ENCODE measurements at places on chromosomes 4 and X. TPM values are rescaled to one million over a fixed set of nuclear protein-coding genes. Genes with fewer than 3 reads are reported as not detected.

GRCh38 chrX:55142206-55142918 is 53.5 kb downstream of the PAGE2 start:
- no peaks in the 10 kb centered on the region for H3K36me3 ChIP-seq
- no peak overlapping the region for H3K4me3 ChIP-seq
- DNase-seq: no peak
- no peaks in the 10 kb centered on the region for H3K27me3 ChIP-seq

DNA sequence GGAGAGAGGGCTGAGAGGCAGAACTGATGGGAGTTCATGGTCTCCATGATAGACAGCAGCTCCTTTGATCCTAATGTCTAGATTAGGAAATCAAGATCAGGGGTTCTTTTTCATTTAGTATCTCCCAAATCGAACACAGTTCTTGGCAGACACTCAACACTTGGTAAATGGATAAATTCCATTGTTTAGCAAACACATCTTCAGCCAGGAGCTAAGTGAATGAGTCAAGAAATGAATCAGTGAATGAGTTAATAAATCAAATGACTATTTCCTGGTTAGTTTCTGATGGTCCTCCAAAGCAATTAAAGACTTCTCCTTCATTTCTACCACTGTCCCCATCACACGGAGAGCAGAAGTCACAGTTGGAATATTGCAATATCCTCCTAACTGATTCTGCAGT is 120.0 kb upstream of the SHISA3 start:
- H3K27me3 ChIP-seq: no peaks in the 10 kb centered on the region
- H3K4me1 ChIP-seq: no peaks in the 10 kb centered on the region
- no peaks in the 10 kb centered on the region for H3K36me3 ChIP-seq
- DNase-seq: no peak
- H3K4me3 ChIP-seq: no peak overlapping the region

GRCh38 chrX:17047224-17047623 is 100.8 kb downstream of the REPS2 start:
- H3K36me3 ChIP-seq: no peaks in the 10 kb centered on the region
- H3K4me3 ChIP-seq: no peak overlapping the region
- H3K27ac ChIP-seq: no peak overlapping the region

GRCh38 chrX:87728024-87728423 is 210.4 kb downstream of the KLHL4 start:
- H3K36me3 ChIP-seq: no peaks in the 10 kb centered on the region
- H3K27ac ChIP-seq: no peak overlapping the region
- H3K4me3 ChIP-seq: no peak overlapping the region
- H3K4me1 ChIP-seq: no peaks in the 10 kb centered on the region

- no peaks in the 10 kb centered on the region for H3K36me3 ChIP-seq
- no peaks in the 10 kb centered on the region for H3K4me1 ChIP-seq
- no peaks in the 10 kb centered on the region for H3K27me3 ChIP-seq
- no peak for DNase-seq
- H3K4me3 ChIP-seq: no peak overlapping the region
- H3K27ac ChIP-seq: no peak overlapping the region
These were observed 30.4 kb downstream of the SMAD1 start for GRCh38 chr4:145511913-145512522.

DNA sequence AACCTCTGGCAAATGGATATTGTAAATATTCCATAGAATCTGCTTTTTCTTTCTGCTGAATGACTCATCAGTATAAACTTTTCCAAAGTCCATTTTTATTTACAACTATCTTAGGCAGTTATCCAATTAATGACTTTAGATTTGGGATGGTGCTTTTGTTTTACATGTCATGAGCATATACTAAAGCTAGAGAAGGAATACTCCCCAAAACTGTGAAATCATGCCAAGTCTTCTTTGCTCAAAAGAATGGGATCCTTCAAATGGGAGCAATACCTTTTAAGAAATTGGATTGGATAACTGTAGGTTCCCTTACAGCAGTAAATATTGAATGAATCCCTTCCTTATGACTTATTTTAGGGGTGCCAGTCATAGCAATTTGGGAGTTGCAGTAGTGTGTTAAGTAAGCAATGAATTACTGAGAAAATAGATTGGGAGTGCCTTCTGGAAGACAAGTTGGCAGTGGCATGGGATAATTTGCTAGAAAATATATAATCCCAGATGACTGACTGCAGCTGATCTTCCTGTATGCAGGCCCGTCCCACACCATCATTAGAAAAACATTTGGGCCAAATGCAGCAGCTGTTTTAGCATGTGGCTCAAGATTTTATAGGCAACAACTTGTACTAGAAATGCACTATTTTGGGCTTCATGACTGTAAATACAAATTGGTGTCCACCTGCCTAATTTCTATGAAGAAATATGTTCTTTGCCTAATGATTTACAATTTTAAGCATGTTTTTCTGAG is 2.8 kb downstream of the TMPRSS11D start:
- no peak overlapping the region for H3K4me3 ChIP-seq
- no peaks in the 10 kb centered on the region for H3K4me1 ChIP-seq
- no peaks in the 10 kb centered on the region for H3K27me3 ChIP-seq
- no peak for DNase-seq
- H3K27ac ChIP-seq: no peak overlapping the region

- DNase-seq: no peak
- H3K36me3 ChIP-seq: no peaks in the 10 kb centered on the region
- H3K27ac ChIP-seq: no peak overlapping the region
- no peaks in the 10 kb centered on the region for H3K27me3 ChIP-seq
These were observed 38.1 kb upstream of the NYX start for GRCh38 chrX:41409006-41409405.

GRCh38 chr4:78059524-78059889 is 2.4 kb downstream of the FRAS1 start:
- H3K4me1 ChIP-seq: peaks cover 3% of the 10 kb centered on the region
- peaks cover 3% of the 10 kb centered on the region for H3K36me3 ChIP-seq
- H3K4me3 ChIP-seq: peak overlapping the region; percentile 47
- peaks cover 19% of the 10 kb centered on the region for H3K27me3 ChIP-seq
- no peak overlapping the region for H3K27ac ChIP-seq

GRCh38 chrX:2691543-2692220 is 587 bp downstream of the CD99 start:
- H3K27ac ChIP-seq: peak overlapping the region; percentile 57
- no peaks in the 10 kb centered on the region for H3K4me1 ChIP-seq
- DNase-seq: no peak

- H3K4me1 ChIP-seq: no peaks in the 10 kb centered on the region
- no peaks in the 10 kb centered on the region for H3K36me3 ChIP-seq
- no peaks in the 10 kb centered on the region for H3K27me3 ChIP-seq
- H3K4me3 ChIP-seq: no peak overlapping the region
These were observed 534.2 kb downstream of the INPP4B start for GRCh38 chr4:142311916-142312315.

DNA sequence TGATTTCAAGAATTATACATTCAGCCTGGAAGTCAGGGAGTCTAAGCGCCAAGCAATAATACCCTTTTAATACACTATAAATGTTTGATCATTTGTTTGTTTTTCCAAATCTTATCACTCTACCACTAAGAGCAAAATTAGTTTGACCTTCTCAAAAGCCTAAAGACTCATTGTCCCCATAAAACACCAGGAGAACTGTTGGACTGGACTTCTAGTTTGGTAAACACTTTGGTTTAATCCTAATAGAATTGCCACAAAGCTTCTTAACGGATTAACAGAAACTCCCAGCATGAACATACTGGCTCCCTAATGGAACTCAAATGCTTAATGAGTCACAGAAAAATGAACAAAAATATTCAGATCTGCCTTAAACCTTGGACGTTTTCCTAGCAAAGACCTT is 34.9 kb downstream of the SYTL5 start:
- no peaks in the 10 kb centered on the region for H3K27me3 ChIP-seq
- no peaks in the 10 kb centered on the region for H3K36me3 ChIP-seq
- no peak overlapping the region for H3K4me3 ChIP-seq
- no peak overlapping the region for H3K27ac ChIP-seq

DNA sequence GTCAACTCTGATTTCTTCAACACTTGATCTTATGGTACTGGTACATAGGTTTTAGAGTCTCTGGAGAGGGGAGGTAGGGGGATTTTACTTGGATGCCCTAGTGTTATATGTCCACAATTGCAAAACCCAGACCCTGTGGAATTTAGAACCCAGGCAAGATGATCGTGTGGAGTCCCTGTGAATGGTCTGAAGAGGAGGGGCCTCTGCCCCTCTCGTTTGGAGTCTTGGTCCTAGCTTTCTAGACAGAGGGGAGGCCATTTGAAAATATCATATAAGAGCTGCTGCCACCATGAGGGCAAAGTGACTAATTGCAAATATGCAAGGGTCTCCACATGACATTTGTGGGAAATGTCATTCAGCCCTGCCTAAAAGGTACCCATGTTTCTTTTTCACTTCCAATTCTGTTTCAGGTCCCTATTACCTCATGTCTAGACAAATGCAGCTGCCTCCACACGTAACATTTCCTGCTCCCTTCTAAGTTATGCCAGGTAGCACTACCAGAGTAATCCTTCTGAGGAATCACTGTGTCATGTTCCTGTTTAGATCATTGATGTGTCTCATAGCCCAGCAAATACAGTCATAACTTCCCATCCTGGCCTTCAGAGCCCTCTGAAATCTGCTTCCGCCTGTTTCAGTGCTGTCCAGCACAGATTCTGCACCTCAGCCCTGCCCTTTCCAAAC is 126.8 kb downstream of the KLHL8 start:
- DNase-seq: peak; percentile 27
- H3K27me3 ChIP-seq: no peaks in the 10 kb centered on the region
- no peak overlapping the region for H3K4me3 ChIP-seq
- no peak overlapping the region for H3K27ac ChIP-seq
- H3K4me1 ChIP-seq: peaks cover 3% of the 10 kb centered on the region

- no peak for DNase-seq
- no peak overlapping the region for H3K4me3 ChIP-seq
- no peaks in the 10 kb centered on the region for H3K4me1 ChIP-seq
- H3K27ac ChIP-seq: no peak overlapping the region
- no peaks in the 10 kb centered on the region for H3K36me3 ChIP-seq
These were observed 286.3 kb upstream of the AGA start for GRCh38 chr4:177728361-177729152.

GRCh38 chrX:23887451-23887850 is 20.3 kb downstream of the APOO start:
- H3K27me3 ChIP-seq: no peaks in the 10 kb centered on the region
- peak overlapping the region; percentile 75 for H3K27ac ChIP-seq
- DNase-seq: no peak
- peaks cover 21% of the 10 kb centered on the region for H3K4me1 ChIP-seq

STIM2 gene
- total RNA-seq: 23.9 TPM

TKTL1 gene
- not detected for total RNA-seq

S100G gene
- not detected for total RNA-seq

CXCL1 gene
- 12.8 TPM for total RNA-seq

ZNF630 gene
- 3.0 TPM for total RNA-seq

POLR2B gene
- total RNA-seq: 84.1 TPM

Measured in Panc1 (cell line).